Tibial artery (tissue), 4 donors: ENCODE measurements at places on chromosomes 16 and 17.

DNA sequence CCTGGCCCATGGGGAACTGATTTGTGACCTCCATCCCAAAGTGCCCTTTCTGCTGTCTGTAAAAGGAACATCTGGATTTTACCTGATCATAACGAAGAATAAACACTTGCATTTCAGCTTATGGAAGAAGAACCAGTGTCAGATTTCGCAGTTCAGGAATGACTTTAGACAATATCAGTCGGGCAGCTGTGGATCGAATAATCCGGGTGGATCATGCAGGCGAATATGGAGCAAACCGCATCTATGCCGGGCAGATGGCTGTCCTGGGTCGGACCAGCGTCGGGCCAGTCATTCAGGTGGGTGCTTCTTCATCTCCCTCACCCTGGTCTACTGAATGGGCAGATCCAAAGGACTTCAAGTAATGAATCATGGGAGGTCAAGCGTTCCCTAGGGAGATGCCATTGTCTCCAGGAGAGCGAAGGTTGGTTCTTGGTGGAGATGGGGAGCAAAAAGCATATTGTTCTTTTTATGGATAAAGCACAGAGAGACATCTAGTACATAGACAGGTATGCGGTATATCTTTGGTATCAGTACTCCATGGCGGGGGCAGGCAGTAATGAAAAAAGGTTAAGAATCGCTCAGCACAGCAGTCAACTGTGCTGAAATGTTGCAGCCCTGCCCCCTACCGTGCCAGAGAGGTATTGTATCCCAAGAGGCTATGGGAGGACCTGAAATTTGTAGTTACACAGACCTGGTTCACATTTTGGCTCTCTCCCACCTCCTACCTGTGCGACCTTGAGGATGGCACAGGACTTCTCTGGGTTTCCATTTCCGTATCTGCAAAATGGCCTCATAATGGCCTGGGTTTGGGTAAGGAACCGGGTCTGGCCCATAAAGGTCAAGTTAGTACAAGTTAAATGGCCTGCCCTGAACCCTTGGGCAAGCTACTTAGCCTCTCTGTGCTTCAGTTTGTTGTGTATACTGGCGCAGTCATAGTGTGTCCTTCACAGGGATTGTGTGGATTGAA is 4.7 kb downstream of the COQ7 start:
- DNase-seq = no peak

DNA sequence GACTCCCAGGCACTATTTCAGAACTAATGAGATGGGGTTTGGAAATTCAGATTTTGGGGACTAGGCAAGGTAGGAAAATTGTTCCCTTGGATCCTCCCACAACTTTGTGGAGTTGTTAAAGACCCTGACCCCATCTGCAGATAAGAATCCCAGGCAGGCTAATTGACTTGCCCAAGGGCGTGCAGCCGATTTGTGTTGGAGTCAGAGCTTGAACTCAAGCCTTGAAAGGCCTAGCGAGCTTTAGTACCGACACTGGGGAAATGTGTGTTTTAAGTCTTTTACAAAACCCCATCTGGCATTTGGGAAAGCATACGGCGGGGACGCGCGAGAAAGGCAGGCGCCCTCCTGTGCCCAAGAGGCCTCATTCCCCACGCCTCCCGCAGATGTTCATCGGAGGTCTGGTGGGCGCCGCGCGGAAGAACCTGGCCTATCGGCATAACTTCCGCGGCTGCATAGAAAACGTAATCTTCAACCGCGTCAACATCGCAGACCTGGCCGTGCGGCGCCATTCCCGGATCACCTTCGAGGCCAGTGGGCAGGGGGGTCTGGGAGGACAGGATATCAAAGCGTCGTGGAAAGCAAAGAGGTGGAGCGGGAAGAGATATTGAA is 4.3 kb downstream of the CNTNAP1 start:
- no peak for DNase-seq

DNA sequence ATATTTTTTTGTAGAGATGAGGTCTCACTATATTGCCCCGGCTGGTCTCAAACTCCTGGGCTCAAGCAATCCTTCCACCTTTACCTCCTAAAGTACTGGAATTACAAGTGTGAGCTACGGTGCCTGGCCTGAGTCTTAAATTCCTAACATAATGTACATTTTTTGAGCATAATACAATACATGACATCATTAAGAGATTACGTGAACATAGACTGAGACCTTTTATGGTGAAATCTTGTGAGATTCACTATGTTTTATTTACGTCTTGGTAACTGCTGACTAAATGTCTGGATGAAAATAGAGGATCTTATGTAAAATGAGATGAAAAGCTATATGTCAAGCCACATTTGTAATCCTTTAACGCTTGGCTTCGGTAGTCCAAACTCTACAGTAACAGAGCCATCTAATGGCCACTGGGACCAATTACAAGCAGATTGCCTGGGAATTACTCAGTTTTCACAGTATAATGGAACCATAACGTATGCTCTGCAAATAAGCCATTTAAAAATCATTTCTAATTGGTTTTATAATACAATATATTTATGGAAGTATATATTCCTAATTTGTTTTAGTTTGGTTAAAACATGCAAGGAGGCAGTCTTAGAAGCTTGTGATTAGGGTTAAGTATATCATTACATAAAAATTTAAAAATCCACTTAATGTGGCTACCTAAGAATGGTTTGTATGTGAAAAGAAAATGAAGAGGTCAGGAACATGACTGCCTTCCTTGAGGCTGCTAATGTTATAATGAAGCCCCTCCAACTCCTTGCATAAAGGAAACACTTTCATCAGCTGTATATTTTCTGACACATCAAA is 8.1 kb upstream of the EFCAB13 start:
- no peak for DNase-seq

DNA sequence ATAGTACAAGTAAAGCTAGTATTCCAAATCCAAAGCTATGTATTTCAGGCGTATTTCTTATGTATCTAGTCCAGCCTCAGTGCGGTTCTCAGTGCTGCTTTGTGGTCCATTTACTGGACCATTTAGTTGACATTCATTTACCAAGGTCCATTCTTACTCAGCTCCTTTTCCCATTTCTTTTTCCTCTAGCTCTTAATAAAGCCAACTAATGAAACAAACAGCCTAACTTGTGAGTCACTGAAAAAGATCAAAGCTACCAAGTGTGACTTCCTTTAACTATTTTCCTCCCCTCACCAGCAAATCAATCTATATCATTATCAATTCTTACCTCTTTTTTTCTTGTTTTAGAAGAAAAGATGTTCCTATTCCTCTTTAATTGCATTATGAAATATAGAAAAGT is 64.0 kb downstream of the CYB561 start:
- no peak for DNase-seq

DNA sequence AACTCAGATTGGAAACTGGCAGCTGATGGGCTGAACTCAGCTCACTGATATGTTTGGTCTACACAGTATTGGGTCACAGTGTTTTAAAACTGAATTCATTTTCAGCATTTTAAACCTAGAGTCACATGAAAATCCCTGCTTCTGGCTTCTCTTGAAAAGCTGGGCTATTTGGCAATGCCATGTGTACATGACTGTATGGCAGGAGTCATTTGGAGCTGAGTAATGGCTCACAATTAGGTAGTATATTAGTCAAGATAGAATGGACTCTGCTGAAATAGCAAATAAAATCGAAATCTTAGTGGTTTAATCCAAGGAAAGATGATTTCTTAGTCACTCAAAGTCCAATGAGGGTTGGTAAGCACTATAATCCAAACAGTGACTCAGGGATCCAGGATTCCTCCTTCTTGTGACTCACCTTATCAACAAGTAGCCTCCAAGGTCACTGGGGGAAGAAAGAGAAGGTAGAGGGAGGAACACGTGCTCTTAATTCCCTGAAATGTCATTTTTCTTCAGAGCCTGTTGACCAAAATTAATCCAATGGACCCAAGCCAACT is 13.9 kb upstream of the PMP22 start:
- DNase-seq = no peak

GRCh38 chr17:41061964-41062363 is 2.0 kb upstream of the KRTAP2-3 start:
- no peak for DNase-seq

DNA sequence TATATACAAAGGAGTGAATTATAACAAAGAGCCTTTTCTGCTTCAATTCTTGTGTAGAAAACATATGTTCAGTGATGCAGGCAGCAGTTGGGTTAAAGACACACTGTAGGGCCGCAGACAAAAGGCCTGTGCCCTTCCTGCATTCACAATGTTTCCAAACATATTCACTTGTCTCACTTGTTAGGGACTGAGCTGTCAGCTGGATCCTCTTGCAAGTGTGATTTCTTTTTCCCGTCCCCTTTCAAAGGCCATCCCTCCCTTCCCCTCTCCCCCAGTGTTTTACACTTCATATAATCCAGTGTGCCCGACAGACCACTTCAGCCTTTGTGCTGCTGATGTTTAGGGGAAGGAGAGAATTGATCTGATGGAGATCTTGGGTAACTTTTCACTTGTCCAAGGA is 217.0 kb downstream of the FTO start:
- no peak for DNase-seq

DNA sequence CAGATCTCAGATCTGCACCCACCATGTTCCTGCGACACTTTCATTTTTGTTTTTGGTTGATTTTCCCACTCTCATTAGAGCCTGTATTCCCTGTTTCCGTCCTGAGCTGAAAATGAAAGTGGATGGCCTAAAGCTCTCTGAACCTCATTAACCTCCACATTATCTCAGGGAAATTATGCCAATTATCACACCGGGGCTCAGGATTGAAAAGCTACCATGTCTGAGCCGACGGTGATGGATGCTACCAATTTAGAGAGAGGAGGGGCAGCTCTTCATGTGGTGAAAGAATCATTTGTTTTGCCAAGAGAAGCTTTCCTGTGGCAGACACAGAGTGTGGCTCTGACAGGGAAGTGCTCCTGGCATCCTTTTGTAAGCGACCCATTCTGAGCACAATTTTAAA is 410.4 kb upstream of the CDH11 start:
- DNase-seq = no peak

GRCh38 chr17:50534222-50534978 is 1.9 kb downstream of the EPN3 start:
- DNase-seq = no peak

- DNase-seq = no peak
Observed at GRCh38 chr16:87441886-87442580, 49.9 kb downstream of the MAP1LC3B start.

DNA sequence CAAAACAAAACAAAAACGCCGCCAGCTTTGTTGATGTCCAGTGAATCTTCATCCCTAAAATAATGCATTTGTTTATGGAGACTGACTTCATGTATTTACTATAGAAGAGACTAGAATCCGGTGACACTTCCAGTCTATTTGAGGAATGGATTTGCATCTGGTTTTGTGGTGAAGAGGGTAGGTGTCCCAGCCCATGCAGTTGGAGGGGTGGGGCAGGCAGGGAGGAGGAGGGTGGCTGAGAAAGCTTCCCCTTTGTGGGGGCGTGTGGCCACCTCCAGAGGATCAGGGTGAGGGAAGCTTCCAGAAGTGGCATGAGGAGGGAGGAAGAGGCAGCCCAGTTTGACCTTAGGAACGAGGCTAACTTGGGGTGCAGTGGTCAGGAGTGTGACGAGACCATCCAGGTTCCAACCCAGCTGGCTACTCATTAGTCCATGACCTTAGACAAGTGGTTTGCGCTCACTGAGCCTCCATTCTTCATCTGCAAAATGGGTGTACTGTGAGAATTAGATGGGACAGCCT is 69.5 kb downstream of the CMIP start:
- peak; percentile 29 for DNase-seq

DNA sequence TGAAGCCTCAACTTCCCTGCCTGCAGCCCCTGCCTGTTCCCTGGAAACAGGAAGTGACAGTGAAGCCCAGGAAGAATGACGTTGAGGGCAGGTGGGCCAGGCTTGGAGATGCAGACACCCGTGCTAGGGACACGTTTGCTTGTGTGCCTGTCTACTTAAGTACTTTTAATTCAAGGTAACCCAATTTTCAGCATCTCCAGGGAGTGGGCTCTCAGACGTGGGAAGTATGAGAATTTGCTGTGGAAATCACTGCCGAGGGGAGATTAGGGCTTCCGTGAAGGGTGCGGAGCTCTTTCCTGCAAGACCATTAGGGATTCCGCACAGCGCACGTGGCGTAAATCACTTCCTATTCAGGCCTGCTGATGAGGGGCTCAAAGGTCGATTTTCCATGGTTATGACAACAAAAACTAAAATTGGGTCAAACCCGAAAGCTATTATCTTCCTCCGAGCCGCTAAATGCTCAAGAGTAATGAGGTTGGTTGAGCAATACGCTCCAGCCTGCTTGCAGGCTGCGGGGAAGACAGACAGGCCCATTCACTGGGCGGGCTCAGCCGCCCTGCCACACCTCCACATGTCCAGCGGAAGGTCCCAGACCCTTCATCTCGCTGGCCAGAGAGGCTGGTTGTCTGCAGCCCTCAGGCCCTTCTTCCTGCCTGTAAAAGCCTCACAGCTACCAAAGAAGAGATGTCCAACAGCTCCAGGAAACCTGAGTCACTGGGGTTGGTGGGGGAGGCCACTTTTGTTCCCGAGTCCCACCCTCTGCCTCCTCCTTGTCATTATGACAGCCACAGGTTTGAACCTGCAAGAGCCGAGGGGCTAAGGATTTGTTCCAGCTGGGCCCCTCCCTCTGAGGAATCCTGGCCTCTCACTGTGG is 109.9 kb downstream of the RBFOX3 start:
- no peak for DNase-seq

- no peak for DNase-seq
Observed at GRCh38 chr17:18856570-18856915, 1.4 kb upstream of the PRPSAP2 start.

DNA sequence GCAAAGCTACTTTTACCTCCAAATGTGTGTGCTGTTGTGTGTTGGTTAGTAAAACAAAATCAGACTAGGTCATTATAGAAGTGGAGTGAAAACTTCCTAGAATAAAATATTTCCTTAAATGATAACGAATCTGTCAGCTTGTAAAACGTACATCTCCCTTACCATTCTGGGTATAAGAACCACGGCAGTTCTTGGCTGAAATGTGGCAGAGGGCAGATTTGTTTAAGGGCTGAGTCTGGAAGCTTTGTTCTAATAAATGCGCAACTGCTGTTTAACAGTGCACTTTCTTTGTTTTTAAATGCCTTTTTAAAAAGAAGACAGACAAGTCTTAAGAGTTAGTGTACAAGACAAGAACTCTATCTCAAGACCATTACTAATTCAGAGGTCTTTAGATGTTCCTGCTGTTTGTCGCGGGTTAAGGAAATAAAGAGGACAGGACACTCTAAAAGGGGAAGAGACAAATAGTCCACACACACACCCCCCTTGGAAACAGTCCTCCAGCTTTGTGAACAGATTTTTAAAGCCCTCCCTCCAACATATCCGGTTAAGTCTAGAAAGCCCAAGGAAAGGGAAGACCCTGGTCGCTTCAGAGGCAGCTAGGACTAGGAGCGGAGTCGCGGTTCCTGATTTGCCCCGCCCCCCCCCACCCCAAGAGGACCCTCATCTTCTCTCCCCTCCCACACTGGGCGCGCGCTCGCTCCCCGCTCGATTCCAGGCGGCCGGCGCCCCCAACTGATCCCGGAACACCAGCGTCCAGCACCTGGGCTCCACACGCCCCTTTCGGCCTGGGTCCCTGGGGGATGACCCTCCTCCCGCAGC is 658 bp downstream of the SYNRG start:
- DNase-seq = no peak
